Mesothelial cell of epicardium (in vitro differentiated cells): ENCODE measurements at places on chromosomes 13 and 19.

GRCh38 chr13:102978168-102978567, 88.0 kb downstream of the SLC10A2 start:
- DNase-seq, result no peak

DNA sequence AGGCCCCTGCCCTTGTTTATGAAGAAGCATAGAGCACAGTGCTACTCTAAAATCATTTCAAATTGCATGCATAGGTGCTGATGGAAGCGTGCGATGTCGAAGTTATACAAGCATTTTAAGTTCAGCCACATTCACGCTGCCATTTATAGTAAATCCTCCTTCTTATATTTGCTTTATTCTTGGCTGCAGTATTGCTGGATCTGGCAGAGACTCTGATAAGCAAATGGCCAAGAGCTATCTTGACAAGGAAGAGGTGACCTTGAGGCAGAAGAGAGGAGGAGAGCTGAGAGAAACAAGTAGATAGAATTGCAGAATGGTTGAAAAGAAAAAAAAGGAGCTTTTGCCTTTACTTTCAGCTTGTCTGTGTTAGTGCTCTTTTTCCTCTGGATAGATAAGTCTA, 18.9 kb upstream of the MYO16 start:
- no peak for DNase-seq

DNA sequence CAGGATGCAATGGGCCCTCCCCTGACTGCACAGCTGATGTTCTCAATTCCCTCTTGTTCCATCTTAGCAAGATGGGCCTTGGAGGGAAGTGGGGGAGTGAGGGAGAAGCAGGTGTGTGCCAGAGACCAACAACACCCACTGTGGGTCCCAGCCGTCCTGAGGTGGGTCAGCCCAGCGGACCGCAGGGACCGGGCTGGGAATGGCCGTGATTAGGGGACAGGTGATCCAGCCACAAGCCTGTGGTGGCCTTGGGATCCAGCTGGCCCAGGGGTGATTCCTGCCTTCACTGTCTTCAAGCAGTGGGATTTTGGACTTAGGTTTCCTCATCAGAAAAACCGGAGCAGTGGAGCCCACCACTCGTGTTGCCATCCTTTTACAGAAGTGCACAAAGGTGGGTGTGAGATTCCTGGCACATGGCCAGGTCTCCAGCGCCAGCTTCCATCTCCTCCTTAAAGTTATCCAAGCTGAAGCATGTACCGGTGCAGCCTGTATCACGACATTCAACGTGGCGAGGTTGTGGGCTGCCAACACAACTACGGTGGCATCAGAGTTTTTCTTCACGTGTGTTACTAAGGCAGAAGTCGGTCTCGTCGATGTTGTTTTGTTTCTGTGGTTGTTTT, 9.0 kb upstream of the ATP11A start:
- DNase-seq, result no peak

- DNase-seq, result no peak
These were observed 31.9 kb downstream of the PTPRS start for GRCh38 chr19:5308451-5309437.

GRCh38 chr19:43812688-43813087, 10.4 kb upstream of the LYPD5 start:
- DNase-seq, result no peak

- no peak for DNase-seq
These were observed 122.1 kb upstream of the SPATA13 start for GRCh38 chr13:24038405-24038804.

GRCh38 chr19:3054972-3055740, 7.1 kb downstream of the TLE5 start:
- DNase-seq, result no peak

GRCh38 chr13:107035778-107036177, 467.8 kb upstream of the ARGLU1 start:
- DNase-seq, result no peak

DNA sequence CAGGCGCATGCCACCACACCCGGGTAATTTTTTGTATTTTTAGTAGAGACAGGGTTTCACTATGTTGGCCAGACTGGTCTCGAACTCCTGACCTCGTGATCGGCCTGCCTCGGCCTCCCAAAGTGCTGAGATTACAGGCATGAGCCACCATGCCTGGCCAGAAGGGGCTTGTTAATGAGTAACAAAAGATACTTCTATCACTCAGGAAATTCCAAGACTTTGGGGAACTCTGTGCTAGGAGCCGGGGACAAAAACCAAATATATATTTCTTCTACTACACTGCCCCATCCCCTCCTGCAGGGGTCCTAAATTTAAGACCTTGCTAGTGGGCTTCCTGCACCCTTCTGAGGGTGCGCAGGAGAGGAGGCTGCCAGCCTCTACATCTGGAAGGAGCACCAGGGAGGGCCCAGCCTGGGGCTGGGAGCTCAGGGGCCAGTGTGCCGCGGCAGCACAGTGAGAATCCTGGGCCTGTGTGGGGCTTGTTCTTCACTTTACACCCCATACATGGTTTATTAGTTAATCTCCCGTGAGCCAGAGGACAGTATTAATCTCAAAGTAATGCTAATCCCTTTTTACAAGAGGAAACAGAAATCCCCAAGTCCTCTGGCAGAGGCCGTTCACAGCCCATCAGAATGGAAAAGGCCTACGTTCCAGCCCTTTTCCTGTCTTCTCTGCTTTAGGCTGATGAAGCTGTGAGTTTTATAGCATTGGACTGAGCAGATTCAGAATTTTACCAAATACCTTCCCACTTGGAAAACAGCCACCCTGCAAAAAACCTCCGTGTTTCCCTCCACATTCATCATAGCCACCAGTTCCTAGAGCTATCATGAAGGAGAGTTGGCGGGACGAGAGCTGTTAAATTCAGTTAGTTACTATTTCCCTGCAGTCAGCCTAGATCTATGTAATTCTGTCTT, 44.4 kb upstream of the NPAS1 start:
- no peak for DNase-seq

DNA sequence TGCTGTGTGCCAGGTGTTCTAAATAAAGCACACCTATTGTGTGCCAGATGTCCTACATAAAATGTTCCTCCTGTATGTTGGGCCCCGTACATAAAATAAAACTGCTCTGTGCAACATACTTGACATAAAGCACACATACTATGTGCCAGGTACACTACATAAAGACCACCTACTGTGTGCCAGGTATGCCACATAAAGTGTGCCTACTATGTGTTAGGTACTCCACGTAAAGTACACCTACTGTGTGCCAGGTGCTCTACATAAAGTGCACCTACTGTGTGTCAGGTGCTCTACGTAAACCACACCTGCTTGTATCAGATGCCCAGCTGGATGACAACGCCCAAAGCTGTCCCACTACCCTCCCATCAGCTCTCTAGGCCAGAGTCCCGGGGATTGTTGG, 5.8 kb upstream of the OR10H5 start:
- DNase-seq, result no peak

- no peak for DNase-seq
These were observed 1193.1 kb upstream of the MIR17HG start for GRCh38 chr13:90154311-90154960.

DNA sequence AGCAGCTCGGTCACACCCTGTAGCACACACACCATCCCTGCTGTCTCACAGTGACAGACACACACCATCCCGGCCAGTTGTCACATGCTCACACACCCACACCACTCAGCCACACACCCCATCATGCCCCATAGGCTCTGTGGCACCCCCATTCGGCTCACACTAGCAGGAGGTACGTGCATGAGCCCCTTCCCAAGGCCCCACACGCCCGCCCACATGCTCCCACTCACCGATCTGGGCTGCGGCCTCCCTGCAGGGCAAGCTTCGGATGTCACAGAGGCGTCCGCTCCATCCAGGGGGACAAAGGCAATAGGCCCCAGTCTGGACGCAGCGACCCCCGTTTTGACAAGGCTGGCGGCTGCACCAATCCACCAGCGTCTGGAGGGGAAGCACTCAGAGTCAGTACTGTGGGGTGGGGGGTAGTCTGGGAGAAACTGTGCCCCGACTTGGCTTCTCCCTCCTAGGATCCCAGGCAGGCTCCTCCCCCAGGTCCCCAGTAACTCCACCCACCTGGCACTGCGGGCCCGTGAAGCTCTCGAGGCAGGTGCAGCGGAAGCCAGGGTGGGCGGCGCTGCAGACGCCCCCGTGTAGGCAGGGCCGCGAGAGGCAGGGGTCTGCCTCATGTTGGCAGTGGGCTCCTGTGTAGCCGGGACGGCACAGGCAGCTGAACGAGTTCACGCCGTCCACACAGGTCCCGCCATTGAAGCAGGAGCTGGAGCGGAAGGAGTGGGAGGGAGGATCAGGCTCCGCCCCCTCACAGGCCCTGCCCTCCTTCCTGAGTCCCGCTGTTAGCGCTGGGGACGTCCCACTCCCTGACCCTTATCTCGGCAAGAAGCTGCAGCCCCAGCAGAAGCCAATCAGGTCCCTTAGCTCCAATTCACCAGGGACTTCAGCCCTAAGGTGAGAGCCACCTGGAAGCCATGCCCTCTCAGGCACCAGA, 20.1 kb downstream of the NOTCH3 start:
- no peak for DNase-seq

DNA sequence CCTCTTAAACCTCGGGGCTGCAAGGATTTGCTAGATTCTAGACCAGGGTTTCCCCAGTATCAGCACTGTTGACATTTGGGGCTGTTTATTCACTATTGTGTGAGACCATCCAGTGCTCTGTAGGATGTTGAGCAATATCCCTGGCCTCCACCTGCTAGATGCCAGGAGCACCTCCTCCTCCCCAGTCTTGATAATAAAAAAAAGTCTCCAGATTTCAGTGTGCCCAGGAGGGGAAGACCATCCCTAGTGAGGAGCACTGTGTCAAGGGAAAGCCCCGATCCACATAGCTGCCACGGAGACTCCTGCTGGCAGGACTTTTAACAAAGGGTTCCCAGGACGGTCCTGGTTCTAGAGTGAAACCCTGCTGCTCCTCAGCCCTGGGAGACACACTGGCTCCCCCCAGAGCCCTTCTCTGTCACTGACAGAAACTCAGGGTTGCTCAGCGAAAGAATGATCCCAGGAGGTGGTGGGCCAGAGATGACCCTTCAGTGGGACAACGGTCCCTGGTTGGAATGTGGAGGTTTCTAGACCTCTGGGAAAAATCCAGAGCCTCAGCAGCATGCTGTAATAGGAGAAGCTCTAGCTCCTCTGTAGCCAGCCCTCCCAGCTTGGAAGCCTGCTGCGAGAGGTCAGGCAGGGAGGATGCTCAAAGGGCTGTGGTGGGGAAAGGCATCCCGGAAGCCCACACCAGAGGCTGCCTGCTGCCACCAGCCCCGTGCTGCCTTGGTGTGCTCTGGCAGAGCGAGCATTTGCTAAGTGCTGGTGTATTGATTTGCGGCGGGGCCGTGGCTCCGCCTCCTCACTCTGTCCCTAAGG, 20.3 kb downstream of the LYL1 start:
- DNase-seq, result no peak

GRCh38 chr13:111547726-111548273, 227.4 kb downstream of the TEX29 start:
- no peak for DNase-seq

DNA sequence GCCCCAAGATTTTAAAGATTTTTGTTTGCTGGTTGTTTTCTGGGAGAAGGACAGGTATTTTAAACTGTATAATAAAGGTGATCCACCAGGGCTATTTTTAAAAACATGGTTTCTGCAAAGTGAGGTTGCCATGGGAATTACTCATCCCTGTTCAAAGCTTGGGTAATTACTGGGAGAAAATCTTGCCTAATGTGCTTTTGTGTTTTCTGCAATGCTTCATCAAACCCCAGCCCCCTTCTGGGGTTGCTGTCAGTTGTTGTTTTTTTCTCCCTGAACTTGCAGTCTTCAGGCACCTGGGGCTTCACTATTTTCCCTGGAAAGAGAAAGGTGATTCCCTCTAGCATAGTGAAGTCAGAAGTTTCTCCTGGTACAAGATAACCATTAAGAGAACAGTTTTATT, 277.2 kb downstream of the NALCN start:
- DNase-seq, result no peak

- no peak for DNase-seq
These were observed 280.8 kb downstream of the DCT start for GRCh38 chr13:94198681-94199080.

DNA sequence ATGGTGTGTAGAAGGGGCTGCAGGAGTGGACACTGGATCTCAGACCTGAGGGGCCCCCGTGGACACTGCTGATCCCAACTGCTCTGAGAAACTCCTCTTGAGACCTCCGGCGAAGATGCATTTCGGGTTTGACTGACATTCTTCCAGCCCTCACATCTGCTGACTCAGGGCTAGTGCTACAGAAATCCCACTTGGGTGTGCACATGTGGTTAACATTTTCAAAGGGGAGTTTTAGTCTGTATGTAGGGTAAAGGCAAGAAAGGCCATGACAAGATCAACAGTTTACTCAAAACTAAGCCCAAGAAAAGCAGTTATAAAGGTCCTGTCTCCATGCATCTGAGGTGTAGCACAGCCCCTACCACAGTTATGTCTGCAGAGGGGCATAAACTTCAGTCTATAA, 31.2 kb downstream of the DLEU7 start:
- DNase-seq, result no peak

DNA sequence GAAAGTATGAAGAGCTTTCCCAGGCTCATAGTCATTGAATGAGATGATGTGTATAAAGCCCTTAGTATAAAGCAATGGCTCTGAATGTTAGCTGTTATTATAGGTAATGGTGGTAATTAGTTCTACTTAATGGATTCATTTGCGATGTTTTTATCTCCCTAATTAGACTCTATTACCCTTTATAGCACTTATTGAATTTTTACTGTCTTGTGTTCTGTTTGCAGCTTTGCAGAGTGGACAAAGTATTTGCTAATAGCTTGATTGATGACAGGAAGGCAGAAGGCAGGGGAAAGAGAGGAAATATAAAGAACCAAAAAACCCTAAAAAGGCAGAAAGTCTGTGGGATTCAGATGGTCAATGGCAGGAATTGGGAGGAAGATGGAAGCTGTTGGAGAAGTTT, 524.4 kb upstream of the SPRY2 start:
- no peak for DNase-seq

GRCh38 chr13:33514362-33514761, 228.8 kb upstream of the STARD13 start:
- DNase-seq, result no peak

DNA sequence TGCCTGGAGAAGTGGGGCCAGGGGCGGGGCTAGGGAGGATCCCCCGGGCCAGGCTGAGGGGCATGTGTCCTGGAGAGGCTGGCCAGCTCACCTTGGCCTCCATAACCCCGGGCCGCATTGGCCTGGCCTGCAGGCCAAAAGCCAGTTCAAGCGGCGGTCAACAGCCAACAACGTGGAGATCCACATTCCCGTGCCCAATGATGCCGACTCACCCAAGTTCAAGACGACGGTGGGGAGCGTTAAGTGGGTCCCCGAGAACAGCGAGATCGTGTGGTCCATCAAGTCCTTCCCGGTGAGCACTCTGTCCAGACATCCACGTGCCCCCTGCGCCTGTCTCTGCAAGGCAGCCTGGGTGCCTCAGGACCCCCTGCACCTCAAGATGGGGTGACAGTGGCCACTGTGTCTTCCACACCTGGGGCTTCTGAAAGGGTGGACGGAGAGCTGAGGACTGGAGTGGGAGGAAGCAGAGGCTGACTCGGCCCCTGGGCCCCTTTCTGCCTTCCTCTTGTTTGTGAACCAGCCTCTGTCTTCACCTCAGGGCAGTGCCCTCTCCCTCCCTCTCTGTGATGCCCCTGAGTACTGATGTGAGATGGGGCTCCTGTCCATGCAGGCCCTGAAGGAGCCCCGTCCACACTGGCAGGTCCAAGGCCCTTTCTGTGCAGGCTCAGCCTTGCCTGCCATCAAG, 31.1 kb downstream of the AP1M1 start:
- DNase-seq, result no peak
